ENCODE measurements at places on chromosomes 2 and 18.

- DNase-seq, result no peak
Observed at GRCh38 chr2:5691985-5692529, at the start of gene SOX11. TSS of gene SOX11 (plus strand) at chr2:5692384. CDS start at chr2:5692722, 338 bp downstream.

DNA sequence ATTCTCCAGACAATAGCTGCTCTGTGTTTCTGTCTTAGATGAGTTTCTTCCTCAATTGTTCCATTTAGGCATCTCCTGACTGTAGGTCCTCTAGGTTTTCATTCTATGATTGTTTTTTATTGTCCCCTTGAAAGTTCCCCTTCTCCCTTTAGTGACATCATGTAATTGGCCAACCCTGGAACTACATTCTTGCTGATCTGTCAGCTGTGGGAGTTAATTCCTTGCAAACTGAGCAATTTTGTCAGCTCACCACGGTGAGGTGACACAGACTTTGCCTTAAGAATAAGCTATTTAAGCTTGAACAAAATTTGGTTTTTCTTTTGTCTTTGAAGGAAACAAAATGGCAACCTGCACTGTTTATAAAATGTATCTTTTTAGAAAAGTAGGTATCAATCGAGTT lies 95.9 kb downstream of the TXNL1 start:
- no peak for DNase-seq

DNA sequence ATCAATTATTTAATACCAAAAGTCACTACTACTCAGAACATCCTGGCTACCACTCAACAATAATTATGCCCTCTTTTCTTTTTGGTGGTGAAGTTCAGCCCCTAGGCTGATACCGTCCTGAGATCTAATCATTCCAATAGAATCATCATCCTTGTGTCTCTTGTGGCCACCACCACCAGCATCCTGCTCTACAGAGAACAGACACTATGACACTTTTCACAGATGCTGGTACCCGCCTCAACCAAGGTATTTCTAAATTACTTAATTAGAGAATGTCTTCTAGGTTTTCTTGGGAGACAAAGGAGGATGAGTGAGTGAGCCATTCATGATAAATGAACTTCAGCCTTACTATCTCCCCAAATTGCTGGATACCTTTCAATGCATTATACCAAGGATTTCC lies 60.0 kb downstream of the TDRD15 start:
- DNase-seq, result no peak

DNA sequence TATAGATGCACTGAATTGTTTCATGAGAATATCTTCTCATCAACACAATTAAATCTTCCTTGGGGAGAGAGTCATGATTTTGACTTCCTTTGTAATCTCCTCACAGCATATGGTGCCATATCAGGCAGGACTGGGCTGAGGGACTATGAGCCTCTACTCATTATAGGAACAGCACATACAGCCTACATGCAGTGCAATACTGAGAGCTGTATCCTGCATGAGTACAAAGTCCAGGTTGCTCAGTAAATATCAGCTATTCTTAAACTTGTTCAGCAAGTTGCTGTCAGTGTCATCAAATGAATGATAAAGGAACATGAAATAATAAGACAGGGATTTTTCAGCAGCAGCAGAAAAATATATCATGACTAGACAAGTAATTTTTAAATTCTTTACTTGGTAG lies 10.8 kb downstream of the DLGAP1 start:
- DNase-seq, result no peak

GRCh38 chr18:13265911-13266217 lies 47.3 kb downstream of the LDLRAD4 start:
- DNase-seq, result no peak

DNA sequence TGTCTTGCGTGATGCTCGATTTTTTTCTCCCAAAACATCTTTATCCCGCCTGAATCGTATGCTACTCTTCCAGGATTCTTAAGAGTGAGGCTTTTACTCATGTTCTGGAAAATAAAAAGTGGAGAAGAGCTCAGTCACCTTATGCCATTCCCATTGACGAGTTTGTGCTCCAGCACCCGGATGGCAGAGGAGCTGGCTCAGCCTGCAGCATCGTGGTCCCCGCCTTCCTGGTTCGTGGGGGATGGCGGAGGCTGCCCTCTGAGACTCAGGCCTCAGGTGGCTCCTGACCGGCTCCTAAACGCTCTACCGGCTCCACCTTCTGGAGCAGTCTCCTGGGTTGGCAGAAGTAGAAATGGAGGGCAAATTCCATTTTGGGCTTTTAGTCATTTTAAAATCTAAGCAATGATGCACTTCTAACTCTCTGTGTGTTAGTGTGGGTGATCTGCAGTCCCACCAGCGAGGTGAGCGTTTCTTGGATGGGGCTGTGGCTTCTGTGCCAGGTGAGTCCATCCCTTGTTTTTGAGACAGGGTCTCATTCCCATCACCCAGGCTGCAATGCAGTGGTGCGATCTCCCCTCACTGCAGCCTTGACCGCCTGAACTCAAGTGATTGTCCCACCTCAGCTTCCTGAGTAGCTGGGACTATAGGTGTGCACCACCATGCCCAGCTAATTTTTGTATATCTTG lies 27.8 kb downstream of the RTP5 start:
- no peak for DNase-seq

- no peak for DNase-seq
Observed at GRCh38 chr2:147763861-147764260, 81.0 kb upstream of the ACVR2A start.

- DNase-seq, result no peak
Observed at GRCh38 chr18:74303936-74304335, 11.7 kb upstream of the C18orf63 start.

- DNase-seq, result no peak
Observed at GRCh38 chr2:190311893-190312634, 7.6 kb downstream of the HIBCH start.

GRCh38 chr2:75356865-75357264 lies 157.5 kb upstream of the TACR1 start:
- DNase-seq, result no peak
